ENCODE measurements at places on chromosomes 2 and 18.

- peak; percentile 91 for DNase-seq
- no peak overlapping the region for H3K4me3 ChIP-seq
- H3K27ac ChIP-seq, result no peak overlapping the region
- peaks cover 4% of the 10 kb centered on the region for H3K4me1 ChIP-seq
- H3K27me3 ChIP-seq, result peaks cover 59% of the 10 kb centered on the region
- H3K36me3 ChIP-seq, result no peaks in the 10 kb centered on the region
These were observed 22.7 kb upstream of the PDIA6 start for GRCh38 chr2:10835052-10835970.

GRCh38 chr2:239109041-239109927 lies 261.4 kb downstream of the TWIST2 start:
- no peak overlapping the region for H3K4me3 ChIP-seq
- H3K4me1 ChIP-seq, result peaks cover 7% of the 10 kb centered on the region
- DNase-seq, result no peak
- no peak overlapping the region for H3K27ac ChIP-seq
- H3K36me3 ChIP-seq, result peaks cover 75% of the 10 kb centered on the region

DNA sequence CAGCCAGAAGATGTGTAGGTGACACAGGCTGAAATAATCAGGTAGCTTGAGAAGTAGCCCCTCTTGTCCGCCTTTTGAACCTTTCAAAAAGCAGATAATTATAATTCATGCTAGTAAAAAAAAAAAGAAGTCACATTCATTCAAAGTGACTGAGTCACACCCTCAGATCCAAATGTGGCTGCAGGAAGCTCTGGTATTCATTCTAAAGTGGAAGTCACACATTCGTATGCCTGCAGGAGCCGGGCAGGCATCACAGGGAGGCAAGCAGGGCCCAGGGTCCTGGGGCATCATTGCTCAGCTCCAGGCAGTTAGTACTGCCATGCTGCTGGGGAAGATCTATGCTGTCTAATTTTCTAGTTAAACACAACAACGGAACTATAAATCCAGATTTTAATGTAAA lies 21.7 kb upstream of the RAB11FIP5 start:
- H3K36me3 ChIP-seq, result no peaks in the 10 kb centered on the region
- H3K4me1 ChIP-seq, result peaks cover 11% of the 10 kb centered on the region
- peaks cover 1% of the 10 kb centered on the region for H3K27me3 ChIP-seq
- H3K27ac ChIP-seq, result no peak overlapping the region
- H3K4me3 ChIP-seq, result no peak overlapping the region
- DNase-seq, result no peak

GRCh38 chr18:33052886-33053285 lies 280.1 kb upstream of the KLHL14 start:
- no peaks in the 10 kb centered on the region for H3K4me1 ChIP-seq
- H3K27ac ChIP-seq, result no peak overlapping the region
- no peaks in the 10 kb centered on the region for H3K36me3 ChIP-seq
- no peak for DNase-seq

GRCh38 chr2:205543262-205543843 lies 138.9 kb upstream of the NRP2 start:
- no peak for DNase-seq
- no peak overlapping the region for H3K27ac ChIP-seq
- no peaks in the 10 kb centered on the region for H3K36me3 ChIP-seq
- H3K27me3 ChIP-seq, result no peaks in the 10 kb centered on the region

GRCh38 chr2:37472959-37473358 lies 128.5 kb downstream of the QPCT start:
- no peaks in the 10 kb centered on the region for H3K27me3 ChIP-seq
- no peak for DNase-seq
- H3K27ac ChIP-seq, result no peak overlapping the region
- no peaks in the 10 kb centered on the region for H3K4me1 ChIP-seq
- no peak overlapping the region for H3K4me3 ChIP-seq

DNA sequence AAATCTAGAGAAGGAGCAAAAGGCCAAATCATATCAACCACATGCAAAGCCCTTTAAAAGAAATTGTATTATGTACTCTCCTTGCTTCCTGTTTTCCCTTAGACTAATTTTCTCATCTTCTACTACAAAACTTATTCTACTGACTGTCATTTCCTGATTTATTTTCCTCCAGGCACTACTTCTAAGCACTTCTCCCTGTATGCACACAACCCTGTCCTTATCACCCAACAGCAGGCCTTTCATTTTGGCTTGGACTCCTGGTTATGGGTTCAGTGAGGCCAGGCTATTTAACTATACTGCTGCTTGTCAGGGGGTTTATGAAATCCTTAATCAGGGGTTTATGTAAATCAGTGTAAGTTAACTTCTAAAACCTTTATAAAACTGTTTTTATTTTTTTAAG lies 205.1 kb upstream of the FAM98A start:
- H3K4me3 ChIP-seq, result no peak overlapping the region
- no peak for DNase-seq
- no peaks in the 10 kb centered on the region for H3K27me3 ChIP-seq
- H3K27ac ChIP-seq, result no peak overlapping the region
- no peaks in the 10 kb centered on the region for H3K36me3 ChIP-seq

DNA sequence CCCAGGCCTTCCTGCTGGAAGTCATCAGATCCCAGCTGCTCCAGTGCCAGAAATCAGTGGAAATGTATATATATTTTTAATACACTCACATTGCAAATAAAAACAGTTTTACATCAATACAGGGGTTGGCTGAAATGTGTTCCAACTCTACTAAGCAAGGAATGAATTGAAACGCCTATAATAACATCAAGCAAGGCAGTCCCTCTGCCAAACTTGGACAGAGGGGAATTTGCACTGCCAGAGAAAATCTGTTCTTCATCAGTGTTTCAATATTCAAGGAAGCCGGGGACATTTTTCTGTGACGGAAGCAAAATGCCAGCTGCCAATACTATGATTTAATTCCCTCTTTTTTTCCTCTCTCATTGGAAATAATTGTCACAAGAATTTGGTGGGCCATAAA lies 335.3 kb downstream of the TNS1 start:
- H3K27me3 ChIP-seq, result no peaks in the 10 kb centered on the region
- H3K36me3 ChIP-seq, result no peaks in the 10 kb centered on the region
- no peak overlapping the region for H3K27ac ChIP-seq
- no peaks in the 10 kb centered on the region for H3K4me1 ChIP-seq
- DNase-seq, result no peak
- no peak overlapping the region for H3K4me3 ChIP-seq

GRCh38 chr2:183665425-183665824 lies 541.2 kb downstream of the NUP35 start:
- H3K27me3 ChIP-seq, result no peaks in the 10 kb centered on the region
- H3K36me3 ChIP-seq, result no peaks in the 10 kb centered on the region
- no peak overlapping the region for H3K4me3 ChIP-seq
- no peak for DNase-seq
- no peaks in the 10 kb centered on the region for H3K4me1 ChIP-seq

GRCh38 chr18:74377776-74378175 lies 62.1 kb downstream of the C18orf63 start:
- no peaks in the 10 kb centered on the region for H3K27me3 ChIP-seq
- DNase-seq, result no peak
- H3K27ac ChIP-seq, result no peak overlapping the region
- no peak overlapping the region for H3K4me3 ChIP-seq
- no peaks in the 10 kb centered on the region for H3K36me3 ChIP-seq

GRCh38 chr2:101776172-101777043 lies 78.9 kb downstream of the MAP4K4 start:
- peaks cover 14% of the 10 kb centered on the region for H3K4me1 ChIP-seq

DNA sequence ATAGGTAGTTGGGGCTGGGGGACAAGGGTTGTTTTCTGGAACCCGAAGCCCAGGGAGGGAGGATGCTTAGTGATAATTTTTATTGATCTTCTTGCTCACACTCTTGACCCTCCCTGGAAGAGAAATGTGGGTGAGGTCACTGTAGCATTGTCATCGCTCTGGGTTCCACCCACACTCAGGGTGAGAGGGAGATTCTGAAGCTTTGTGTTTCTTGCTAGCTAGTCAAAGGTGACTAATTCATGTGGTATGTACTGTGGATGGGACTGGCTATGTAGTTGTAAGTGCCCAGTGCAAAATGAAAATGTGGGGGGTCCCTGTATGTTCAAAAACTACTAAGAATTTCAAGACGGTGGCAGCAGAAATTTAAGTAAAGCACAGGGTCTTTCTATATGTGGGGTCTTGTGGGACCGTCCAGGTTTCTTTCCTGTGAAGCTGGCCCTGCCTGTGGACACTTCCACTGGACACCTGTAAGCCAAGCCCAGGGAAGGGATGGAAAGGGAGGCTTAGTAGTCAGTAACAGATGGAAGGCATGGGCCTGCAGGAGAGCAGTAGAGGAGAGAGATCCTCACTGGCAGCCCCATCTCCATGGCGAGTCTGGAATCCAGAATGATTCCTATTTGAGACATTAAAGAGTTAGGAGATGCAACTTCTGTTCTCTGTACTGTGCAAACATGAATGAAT lies 35.0 kb downstream of the TSN start:
- no peaks in the 10 kb centered on the region for H3K36me3 ChIP-seq
- no peak overlapping the region for H3K27ac ChIP-seq
- no peaks in the 10 kb centered on the region for H3K27me3 ChIP-seq
- no peak for DNase-seq
- no peak overlapping the region for H3K4me3 ChIP-seq

GRCh38 chr18:65968239-65969004 lies 217.6 kb downstream of the CDH7 start:
- no peaks in the 10 kb centered on the region for H3K4me1 ChIP-seq
- H3K4me3 ChIP-seq, result no peak overlapping the region
- H3K27ac ChIP-seq, result no peak overlapping the region

- H3K4me1 ChIP-seq, result peaks cover 80% of the 10 kb centered on the region
- H3K36me3 ChIP-seq, result peaks cover 6% of the 10 kb centered on the region
- H3K27ac ChIP-seq, result no peak overlapping the region
- H3K4me3 ChIP-seq, result no peak overlapping the region
- no peak for DNase-seq
These were observed 4.3 kb downstream of the AAK1 start for GRCh38 chr2:69639266-69639665.

- peaks cover 24% of the 10 kb centered on the region for H3K4me1 ChIP-seq
- no peaks in the 10 kb centered on the region for H3K27me3 ChIP-seq
- H3K27ac ChIP-seq, result no peak overlapping the region
- H3K4me3 ChIP-seq, result no peak overlapping the region
- H3K36me3 ChIP-seq, result no peaks in the 10 kb centered on the region
These were observed 59.4 kb downstream of the STK39 start for GRCh38 chr2:168188002-168188401.

- peak overlapping the region; percentile 61 for H3K4me3 ChIP-seq
- DNase-seq, result no peak
- H3K36me3 ChIP-seq, result no peaks in the 10 kb centered on the region
- no peaks in the 10 kb centered on the region for H3K27me3 ChIP-seq
These were observed 103.5 kb downstream of the SPTBN1 start for GRCh38 chr2:54559593-54560145.

DNA sequence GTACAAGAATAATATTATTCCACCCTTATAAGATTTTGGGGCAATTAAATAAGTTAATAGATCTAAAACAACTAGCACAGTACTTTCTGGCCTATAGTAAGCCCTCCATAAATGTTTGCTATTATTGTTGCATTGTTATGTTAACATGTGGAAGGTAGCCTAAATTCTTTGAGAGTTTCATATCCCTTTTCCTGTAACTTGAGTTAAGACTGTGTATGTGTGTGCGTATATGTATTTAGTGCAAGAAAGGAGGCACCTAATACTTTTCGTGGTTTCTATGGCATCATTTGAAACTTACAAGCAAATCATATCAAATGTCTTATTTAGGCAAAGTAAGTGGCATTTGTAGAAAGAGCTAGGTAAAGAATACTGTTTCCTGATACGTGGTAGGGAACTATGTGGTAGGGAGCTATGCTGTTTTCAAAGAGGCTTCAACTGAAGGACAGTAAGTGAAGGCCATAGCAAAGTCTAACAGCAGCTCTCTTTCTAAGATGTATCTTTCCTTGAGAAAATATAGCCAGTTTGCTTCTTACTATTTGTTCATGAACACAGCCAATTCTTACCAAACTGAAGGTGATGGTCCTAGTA lies 36.8 kb upstream of the C2orf74 start:
- no peaks in the 10 kb centered on the region for H3K36me3 ChIP-seq
- no peaks in the 10 kb centered on the region for H3K27me3 ChIP-seq
- no peak for DNase-seq
- H3K4me1 ChIP-seq, result no peaks in the 10 kb centered on the region
- H3K4me3 ChIP-seq, result no peak overlapping the region

GRCh38 chr2:119316066-119316465 lies 50.6 kb downstream of the C2orf76 start:
- no peaks in the 10 kb centered on the region for H3K27me3 ChIP-seq
- H3K4me1 ChIP-seq, result no peaks in the 10 kb centered on the region
- no peak overlapping the region for H3K4me3 ChIP-seq
- no peak for DNase-seq
- no peak overlapping the region for H3K27ac ChIP-seq

DNA sequence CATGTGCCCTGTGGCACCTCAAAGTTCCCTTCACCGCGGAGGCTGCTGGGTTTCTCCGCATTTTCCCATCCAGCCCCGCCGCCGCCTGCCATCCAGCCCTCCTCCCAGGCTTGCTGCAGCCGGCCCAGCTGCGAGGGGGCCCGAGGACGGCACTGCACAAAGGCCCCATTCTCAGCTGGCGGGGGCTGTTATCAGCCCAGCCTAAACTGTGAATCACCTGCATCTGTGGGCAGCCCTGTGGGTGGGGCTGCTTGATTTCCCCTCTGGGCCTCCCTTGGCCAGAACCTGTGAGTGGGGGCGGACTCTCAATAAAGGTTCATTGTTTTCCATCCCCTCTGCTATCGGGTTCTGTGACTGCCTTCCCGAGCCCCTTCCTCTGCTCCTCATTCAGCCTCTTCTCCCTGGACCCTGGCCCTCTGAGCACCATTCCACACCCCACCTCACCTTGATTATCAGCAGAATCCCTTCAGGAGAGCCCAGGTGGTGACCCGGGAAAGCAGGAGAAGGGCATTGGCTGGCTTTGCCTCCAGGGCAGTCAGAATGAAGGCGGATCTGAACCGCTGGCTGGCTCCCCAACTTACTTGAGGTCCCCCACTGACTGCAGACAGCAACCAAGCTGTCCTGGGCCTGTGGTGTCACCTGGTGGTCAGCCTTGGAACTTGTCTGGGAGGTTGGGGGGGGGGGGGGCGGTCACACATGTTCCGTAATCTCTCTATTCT lies 204.5 kb downstream of the ZFP36L2 start:
- no peak overlapping the region for H3K4me3 ChIP-seq
- H3K4me1 ChIP-seq, result peaks cover 40% of the 10 kb centered on the region
- DNase-seq, result peak; percentile 56
- H3K36me3 ChIP-seq, result no peaks in the 10 kb centered on the region
- no peak overlapping the region for H3K27ac ChIP-seq
- H3K27me3 ChIP-seq, result no peaks in the 10 kb centered on the region

GRCh38 chr2:55165626-55166025 lies 66.5 kb downstream of the CLHC1 start:
- H3K27ac ChIP-seq, result no peak overlapping the region
- DNase-seq, result no peak
- no peak overlapping the region for H3K4me3 ChIP-seq
- no peaks in the 10 kb centered on the region for H3K36me3 ChIP-seq
- peaks cover 44% of the 10 kb centered on the region for H3K4me1 ChIP-seq
- no peaks in the 10 kb centered on the region for H3K27me3 ChIP-seq

- no peak overlapping the region for H3K27ac ChIP-seq
- H3K4me1 ChIP-seq, result peaks cover 99% of the 10 kb centered on the region
- H3K27me3 ChIP-seq, result no peaks in the 10 kb centered on the region
- no peaks in the 10 kb centered on the region for H3K36me3 ChIP-seq
- H3K4me3 ChIP-seq, result no peak overlapping the region
These were observed 65.4 kb upstream of the MCFD2 start for GRCh38 chr2:46980786-46981573.

GRCh38 chr2:105775809-105776559 lies 31.3 kb downstream of the NCK2 start:
- no peak overlapping the region for H3K4me3 ChIP-seq
- H3K36me3 ChIP-seq, result no peaks in the 10 kb centered on the region
- no peaks in the 10 kb centered on the region for H3K27me3 ChIP-seq
- H3K27ac ChIP-seq, result peak overlapping the region; percentile 69
- DNase-seq, result peak; percentile 91
- peaks cover 61% of the 10 kb centered on the region for H3K4me1 ChIP-seq

- H3K27me3 ChIP-seq, result no peaks in the 10 kb centered on the region
- no peak for DNase-seq
- H3K27ac ChIP-seq, result no peak overlapping the region
- no peaks in the 10 kb centered on the region for H3K4me1 ChIP-seq
These were observed 149.7 kb downstream of the NCK2 start for GRCh38 chr2:105894327-105894944.
